ENCODE measurements at places on chromosomes 1 and 21. TPM values are rescaled to one million over a fixed set of nuclear protein-coding genes. Genes with fewer than 3 reads are reported as not detected.
A peak's percentile ranks its signal among the peaks of the same experiment; 100 is the strongest.

The HSD11B1 gene
- not detected for polyA plus RNA-seq

The CELA3B gene
- polyA plus RNA-seq, result not detected

The FNBP1L gene
- polyA plus RNA-seq, result not detected

The CCDC27 gene
- polyA plus RNA-seq, result not detected

The FCRL2 gene
- polyA plus RNA-seq, result 26.1 TPM

The CD244 gene
- 0.32 TPM for polyA plus RNA-seq

The OR11L1 gene
- not detected for polyA plus RNA-seq

The MAEL gene
- not detected for polyA plus RNA-seq

The GSTM1 gene
- polyA plus RNA-seq, result 43.1 TPM

The LYPD8 gene
- polyA plus RNA-seq, result 0.39 TPM

The CELA2A gene
- not detected for polyA plus RNA-seq

The CFHR3 gene
- not detected for polyA plus RNA-seq

The OR6K3 gene
- polyA plus RNA-seq, result not detected

DNA sequence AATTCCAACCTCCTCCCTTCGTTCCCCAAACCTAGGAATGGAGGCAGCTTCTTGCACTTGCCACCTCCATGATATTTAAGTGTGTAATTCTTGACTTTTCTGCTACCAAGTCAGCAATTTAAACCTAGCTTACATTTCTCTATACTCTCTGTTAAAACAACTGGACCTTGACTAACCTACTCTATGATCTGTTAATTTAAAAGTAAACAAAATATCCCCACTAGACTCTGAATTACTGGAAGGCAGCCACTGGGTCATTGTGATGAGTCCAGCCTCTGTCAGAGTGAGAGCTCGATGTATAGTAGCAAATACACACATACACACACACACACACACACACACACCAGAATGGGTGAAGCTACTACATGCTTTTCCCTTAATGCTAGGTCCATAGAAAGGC is 40.0 kb upstream of the DHCR24 start:
- H3K27ac ChIP-seq, result no peak overlapping the region
- peaks cover 4% of the 10 kb centered on the region for H3K36me3 ChIP-seq
- H3K4me1 ChIP-seq, result no peaks in the 10 kb centered on the region
- no peak overlapping the region for H3K4me3 ChIP-seq

- no peaks in the 10 kb centered on the region for H3K4me1 ChIP-seq
- H3K4me3 ChIP-seq, result no peak overlapping the region
- no peak overlapping the region for H3K27ac ChIP-seq
- H3K27me3 ChIP-seq, result peaks cover 24% of the 10 kb centered on the region
Measured at GRCh38 chr1:158801396-158801795, 20.4 kb upstream of the OR6N2 start.

DNA sequence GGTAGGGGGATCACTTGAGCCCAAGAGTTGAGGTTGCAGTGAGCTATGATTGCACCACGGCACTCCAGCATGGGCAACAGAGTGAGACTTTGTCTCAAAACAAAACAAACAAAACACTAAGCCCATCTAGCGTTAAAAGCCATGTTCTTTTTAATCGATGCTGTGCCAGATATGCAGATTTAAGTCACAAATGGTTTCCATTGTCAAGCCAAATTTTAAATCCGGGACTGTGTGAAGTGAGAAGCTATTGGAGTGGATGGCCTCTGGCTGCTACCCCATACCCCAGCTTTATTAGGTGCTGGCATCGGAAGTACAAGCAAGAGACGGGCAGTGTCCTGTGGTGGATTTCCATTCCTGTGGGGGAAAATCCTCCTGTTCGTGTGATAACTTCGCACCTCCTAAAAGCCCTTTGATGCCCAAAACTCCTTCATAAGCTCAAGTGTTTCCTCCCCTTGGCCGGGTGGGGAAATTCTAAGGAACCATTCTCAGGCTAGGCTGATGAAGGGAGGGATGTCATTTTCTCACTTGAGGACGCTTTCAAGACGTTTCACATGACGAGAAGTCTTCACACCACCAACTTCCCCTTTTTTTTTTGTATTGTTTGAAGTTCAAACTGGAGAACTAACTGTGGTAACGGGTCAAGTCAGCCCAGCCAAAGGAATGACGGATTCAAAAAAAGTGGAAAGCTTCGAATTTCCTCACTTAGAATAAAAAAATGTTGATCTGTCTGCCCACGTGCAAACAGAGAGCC is 140.8 kb downstream of the KAZN start:
- peaks cover 5% of the 10 kb centered on the region for H3K36me3 ChIP-seq
- H3K4me3 ChIP-seq, result peak overlapping the region; percentile 74
- no peak overlapping the region for H3K27ac ChIP-seq
- peaks cover 45% of the 10 kb centered on the region for H3K27me3 ChIP-seq

DNA sequence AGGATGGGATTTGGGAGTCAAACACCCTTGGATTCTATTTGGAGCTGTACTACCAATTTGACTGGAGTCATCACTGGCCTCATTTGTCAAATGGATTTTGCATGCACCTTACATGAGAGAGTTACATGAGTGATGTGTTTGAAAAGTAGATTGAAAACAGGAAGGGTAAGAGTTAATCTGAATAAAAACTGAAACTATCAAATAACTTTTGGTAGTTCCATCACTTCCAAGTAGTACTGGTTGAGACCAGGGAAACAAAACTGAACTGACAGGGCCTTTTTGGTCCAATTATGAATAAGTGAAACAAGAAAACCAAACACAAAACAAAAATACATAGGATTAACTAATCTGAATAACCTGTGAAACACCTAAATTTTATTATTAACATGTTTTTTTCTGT is 30.2 kb downstream of the NUCKS1 start:
- peaks cover 34% of the 10 kb centered on the region for H3K36me3 ChIP-seq
- peak overlapping the region; percentile 1 for H3K27ac ChIP-seq
- no peak for DNase-seq
- no peaks in the 10 kb centered on the region for H3K27me3 ChIP-seq

- peak overlapping the region; percentile 35 for H3K4me3 ChIP-seq
- peaks cover 57% of the 10 kb centered on the region for H3K4me1 ChIP-seq
- H3K27ac ChIP-seq, result peak overlapping the region; percentile 72
- no peak for DNase-seq
Measured at GRCh38 chr1:178933709-178934490, 63.0 kb upstream of the ANGPTL1 start.

GRCh38 chr1:54982739-54983138 is 2.3 kb downstream of the TMEM61 start:
- no peaks in the 10 kb centered on the region for H3K36me3 ChIP-seq
- peaks cover 38% of the 10 kb centered on the region for H3K27me3 ChIP-seq
- H3K4me1 ChIP-seq, result no peaks in the 10 kb centered on the region
- no peak overlapping the region for H3K4me3 ChIP-seq

DNA sequence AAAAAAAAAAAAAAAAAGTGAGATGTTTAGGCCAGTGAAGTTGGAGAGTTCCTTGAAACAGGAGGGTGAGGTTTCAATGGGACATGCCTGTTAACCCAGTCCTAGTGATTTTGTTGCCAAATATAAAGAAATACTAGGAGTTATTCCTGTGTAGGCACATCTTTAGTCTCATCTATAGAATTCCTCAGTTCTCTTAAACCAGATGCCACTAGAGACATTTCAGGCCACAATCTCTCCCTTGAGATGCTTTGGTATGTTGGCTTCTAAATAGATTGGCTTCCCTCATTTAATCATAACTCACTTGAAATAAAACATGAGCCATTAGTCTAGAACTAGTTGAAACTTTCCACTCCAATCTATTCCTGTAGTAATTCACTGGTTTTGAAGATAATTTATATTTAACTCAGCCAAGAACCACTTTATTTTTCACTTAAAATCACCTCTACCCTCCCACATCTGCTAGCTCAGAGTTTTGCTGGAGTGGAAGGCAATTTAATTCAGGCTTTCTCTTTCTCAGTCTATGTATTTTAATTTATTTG is 29.8 kb downstream of the GPR137B start:
- DNase-seq, result no peak
- H3K4me3 ChIP-seq, result no peak overlapping the region
- H3K27ac ChIP-seq, result no peak overlapping the region
- H3K4me1 ChIP-seq, result peaks cover 4% of the 10 kb centered on the region
- H3K36me3 ChIP-seq, result no peaks in the 10 kb centered on the region

DNA sequence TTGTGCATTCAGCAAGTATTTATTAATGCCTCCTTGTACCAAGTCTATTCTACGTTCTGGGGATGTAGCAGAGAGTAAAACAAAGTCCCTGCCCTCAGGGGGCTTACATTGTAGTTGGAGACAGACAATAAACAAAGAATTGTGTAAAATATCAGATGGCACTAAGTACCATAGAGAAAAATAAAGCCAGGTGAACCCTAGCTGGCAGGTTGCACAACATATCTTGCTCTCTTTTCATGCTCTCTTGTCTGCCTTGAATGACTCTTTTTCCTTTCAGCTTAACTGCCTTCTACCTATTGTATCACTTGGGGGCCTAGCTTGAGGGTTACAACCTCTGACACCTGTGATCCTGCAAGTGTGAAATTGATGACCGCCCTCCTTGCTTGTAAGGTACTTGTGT is 20.7 kb upstream of the FASLG start:
- no peak overlapping the region for H3K4me3 ChIP-seq
- no peaks in the 10 kb centered on the region for H3K36me3 ChIP-seq
- no peak for DNase-seq
- H3K4me1 ChIP-seq, result peaks cover 4% of the 10 kb centered on the region
- H3K27ac ChIP-seq, result no peak overlapping the region
- H3K27me3 ChIP-seq, result no peaks in the 10 kb centered on the region

GRCh38 chr1:159040206-159040605 is 30.5 kb downstream of the IFI16 start:
- no peak overlapping the region for H3K27ac ChIP-seq
- peaks cover 28% of the 10 kb centered on the region for H3K36me3 ChIP-seq
- no peak overlapping the region for H3K4me3 ChIP-seq
- no peak for DNase-seq

- no peaks in the 10 kb centered on the region for H3K36me3 ChIP-seq
- no peaks in the 10 kb centered on the region for H3K27me3 ChIP-seq
- no peak for DNase-seq
- H3K4me1 ChIP-seq, result peaks cover 63% of the 10 kb centered on the region
Measured at GRCh38 chr1:235127203-235127602, 1.4 kb downstream of the TOMM20 start.

DNA sequence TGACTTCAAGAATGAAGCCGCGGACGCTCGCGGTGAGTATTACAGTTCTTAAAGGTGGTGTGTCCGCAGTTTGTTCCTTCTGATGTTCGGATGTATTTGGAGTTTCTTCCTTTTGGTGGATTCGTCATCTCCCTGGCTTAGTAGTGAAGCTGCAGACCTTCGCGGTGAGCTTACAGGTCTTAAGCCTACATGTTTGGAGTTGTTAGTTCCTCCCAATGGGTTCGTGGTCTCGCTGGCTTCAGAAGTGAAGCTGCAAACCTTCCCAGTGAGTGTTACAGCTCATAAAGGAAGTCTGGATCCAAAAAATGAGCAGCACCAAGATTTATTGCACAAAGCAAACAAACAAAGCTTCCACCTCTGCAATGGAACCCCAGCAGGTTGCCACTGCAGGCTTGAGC is 14.7 kb downstream of the LDLRAD1 start:
- no peak overlapping the region for H3K4me3 ChIP-seq
- DNase-seq, result no peak
- H3K27ac ChIP-seq, result no peak overlapping the region

GRCh38 chr1:182253319-182253860 is 138.2 kb downstream of the GLUL start:
- H3K36me3 ChIP-seq, result no peaks in the 10 kb centered on the region
- DNase-seq, result no peak
- H3K4me3 ChIP-seq, result no peak overlapping the region
- no peaks in the 10 kb centered on the region for H3K27me3 ChIP-seq
- H3K4me1 ChIP-seq, result no peaks in the 10 kb centered on the region

- peaks cover 5% of the 10 kb centered on the region for H3K4me1 ChIP-seq
- peaks cover 55% of the 10 kb centered on the region for H3K27me3 ChIP-seq
- H3K27ac ChIP-seq, result peak overlapping the region; percentile 36
Measured at GRCh38 chr1:224616756-224617409, 766 bp downstream of the CNIH3 start.

DNA sequence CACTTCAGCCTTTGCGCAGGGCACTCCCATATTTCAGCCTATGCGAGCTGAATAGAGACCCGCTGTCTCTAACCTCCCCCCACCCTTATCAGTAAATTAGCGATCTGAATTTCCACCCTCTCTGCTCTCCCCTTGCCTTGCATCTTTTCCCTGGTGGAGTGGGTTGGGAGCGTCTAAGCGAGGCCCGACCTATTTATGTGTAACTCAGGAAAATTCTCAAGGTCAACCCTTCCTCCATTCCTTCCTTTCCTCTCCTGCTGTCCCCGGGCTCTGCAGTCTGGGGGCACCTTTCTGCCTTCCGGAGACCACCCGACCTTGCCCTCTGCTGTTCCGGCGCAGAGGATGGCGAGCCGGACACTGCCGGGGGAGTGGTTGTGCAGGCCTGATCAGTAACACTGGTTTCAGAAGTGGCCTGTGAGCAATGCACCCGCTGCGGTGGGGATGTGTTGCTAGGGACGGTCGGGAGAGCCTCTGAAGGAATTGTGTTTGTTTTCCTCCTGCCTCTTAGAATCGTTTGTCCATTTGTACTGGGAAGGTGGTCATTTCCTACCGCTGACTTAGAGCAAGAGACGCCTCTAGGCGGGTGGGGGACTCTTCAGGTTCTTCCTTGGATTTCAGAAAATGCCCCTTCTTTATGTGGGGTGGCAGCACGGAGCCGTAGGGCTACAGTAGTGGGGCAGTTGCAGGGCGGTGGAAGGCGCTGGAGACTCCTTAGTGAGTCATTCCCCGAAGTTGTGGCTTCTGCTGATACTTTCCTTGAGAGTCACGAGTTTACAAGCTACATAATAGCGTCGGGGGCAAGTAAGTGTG is 513 bp downstream of the MGST3 start:
- no peak overlapping the region for H3K27ac ChIP-seq
- no peak overlapping the region for H3K4me3 ChIP-seq
- H3K27me3 ChIP-seq, result no peaks in the 10 kb centered on the region
- H3K4me1 ChIP-seq, result peaks cover 19% of the 10 kb centered on the region
- no peaks in the 10 kb centered on the region for H3K36me3 ChIP-seq
- DNase-seq, result no peak

DNA sequence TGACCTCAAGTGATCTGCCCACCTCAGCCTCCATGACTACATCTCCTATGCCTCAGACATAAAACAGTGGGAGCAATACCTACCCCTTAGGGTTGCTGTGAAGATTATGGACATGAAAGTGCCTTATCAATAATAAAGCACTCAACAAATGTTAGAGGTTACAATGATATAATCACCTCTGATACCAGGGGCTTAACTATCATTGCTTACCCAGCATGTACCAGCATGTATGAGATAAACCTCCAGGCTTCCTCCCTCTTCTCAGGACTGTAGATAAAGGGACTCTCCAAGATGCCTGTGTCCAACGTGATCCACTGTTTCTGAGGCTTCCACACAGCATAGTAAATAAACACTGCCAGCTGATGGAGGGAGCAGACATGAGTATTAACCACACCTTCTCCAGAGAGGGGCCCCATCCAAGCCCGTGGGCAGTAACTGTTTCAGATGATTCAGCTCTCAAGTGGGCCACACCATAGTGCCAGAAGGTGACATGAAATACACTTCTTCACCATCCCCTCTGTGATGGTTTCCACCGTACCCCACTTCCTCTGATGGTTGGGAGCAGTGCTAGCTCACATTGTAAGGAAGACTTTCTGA is 26.2 kb downstream of the RHBDL2 start:
- no peak overlapping the region for H3K4me3 ChIP-seq
- H3K27ac ChIP-seq, result no peak overlapping the region
- no peaks in the 10 kb centered on the region for H3K27me3 ChIP-seq
- H3K36me3 ChIP-seq, result no peaks in the 10 kb centered on the region
- no peaks in the 10 kb centered on the region for H3K4me1 ChIP-seq

- H3K27me3 ChIP-seq, result peaks cover 38% of the 10 kb centered on the region
- no peak overlapping the region for H3K27ac ChIP-seq
- no peaks in the 10 kb centered on the region for H3K4me1 ChIP-seq
- no peak for DNase-seq
- no peaks in the 10 kb centered on the region for H3K36me3 ChIP-seq
- H3K4me3 ChIP-seq, result no peak overlapping the region
Measured at GRCh38 chr21:35652196-35652595, 408.1 kb downstream of the SETD4 start.
